ENCODE measurements at places on chromosomes 2 and 18. TPM values are rescaled to one million over a fixed set of nuclear protein-coding genes. Genes with fewer than 3 reads are reported as not detected.

Gene ZAP70
- total RNA-seq, result 3.4 TPM

Gene CPSF3
- 13.1 TPM for total RNA-seq

Gene CLIP4
- 31.3 TPM for total RNA-seq

Gene MAP3K19
- total RNA-seq, result not detected

Gene MEP1B
- total RNA-seq, result not detected

Gene SCN9A
- 4.5 TPM for total RNA-seq

Gene KCNK3
- 19.6 TPM for total RNA-seq

Gene HOXD10
- not detected for total RNA-seq

Gene MC5R
- not detected for total RNA-seq

Gene PARD3B
- total RNA-seq, result 25.7 TPM

Gene MARCHF4
- total RNA-seq, result 0.14 TPM

DNA sequence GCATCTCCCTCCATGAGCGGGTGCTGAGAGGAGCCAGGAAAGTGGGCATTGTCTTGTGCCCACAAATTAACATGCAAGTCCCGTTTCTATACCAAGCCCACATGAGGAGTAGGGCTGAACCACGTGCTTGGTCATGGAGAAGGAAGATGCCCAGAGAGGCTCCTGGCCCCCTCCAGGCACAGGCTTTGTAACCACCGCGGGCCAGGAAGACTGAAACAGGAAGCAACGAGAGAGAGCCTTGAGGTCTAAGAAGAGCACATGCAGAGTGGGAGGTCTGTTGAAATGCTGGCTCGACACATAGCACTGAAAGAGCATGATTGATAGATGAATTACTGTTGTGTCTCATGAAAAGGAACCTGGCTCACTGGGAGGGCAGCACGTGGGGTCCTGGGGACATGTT lies 36.3 kb downstream of the VWA3B start:
- no peaks in the 10 kb centered on the region for H3K36me3 ChIP-seq
- no peaks in the 10 kb centered on the region for H3K27me3 ChIP-seq
- H3K27ac ChIP-seq, result no peak overlapping the region

DNA sequence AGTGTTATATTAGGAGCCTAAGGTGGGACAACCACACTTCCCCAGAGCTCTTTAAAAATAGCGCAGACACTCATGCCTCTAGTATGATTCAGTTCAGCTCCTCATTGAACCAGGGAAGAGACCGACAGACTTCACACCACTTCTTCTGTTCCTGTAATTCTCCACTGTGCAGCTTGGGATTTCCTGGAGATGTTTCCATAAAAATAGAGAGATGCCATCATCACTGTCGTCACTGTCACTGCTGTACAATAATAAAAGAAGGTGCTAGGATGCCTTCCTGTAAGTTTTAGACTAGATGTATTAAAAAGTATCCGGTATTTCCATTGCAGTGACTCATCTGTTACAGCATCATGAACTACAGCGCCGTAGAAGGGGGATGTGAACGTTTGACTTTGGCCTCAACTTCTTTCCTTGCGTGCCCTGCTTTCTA lies 110.9 kb downstream of the FAM210A start:
- peaks cover 44% of the 10 kb centered on the region for H3K4me1 ChIP-seq
- no peak overlapping the region for H3K27ac ChIP-seq
- no peak for DNase-seq
- H3K4me3 ChIP-seq, result no peak overlapping the region
- no peaks in the 10 kb centered on the region for H3K27me3 ChIP-seq
- no peaks in the 10 kb centered on the region for H3K36me3 ChIP-seq

DNA sequence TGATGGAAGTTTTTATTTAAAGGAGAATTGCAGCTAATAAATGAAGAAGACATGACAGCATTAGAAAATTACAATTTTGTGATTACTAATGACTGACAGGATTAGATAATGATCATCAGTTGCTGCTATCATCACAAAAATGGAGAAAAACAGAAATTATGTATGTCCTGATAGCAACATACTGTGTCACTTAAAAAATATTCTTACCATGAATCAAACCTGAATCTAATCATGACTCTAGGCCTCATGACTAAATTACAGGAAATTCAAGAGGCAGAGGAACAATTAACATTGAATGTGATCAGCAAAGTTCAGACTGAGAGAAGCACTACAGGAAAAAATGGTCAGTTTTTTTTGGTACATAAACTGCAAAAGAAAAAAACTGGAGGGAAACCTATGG lies 147.8 kb downstream of the PMAIP1 start:
- H3K27me3 ChIP-seq, result no peaks in the 10 kb centered on the region
- DNase-seq, result no peak
- H3K27ac ChIP-seq, result no peak overlapping the region

GRCh38 chr2:2849464-2850217 lies 518.6 kb upstream of the MYT1L start:
- H3K4me1 ChIP-seq, result no peaks in the 10 kb centered on the region
- no peak overlapping the region for H3K27ac ChIP-seq
- no peaks in the 10 kb centered on the region for H3K27me3 ChIP-seq
- no peak overlapping the region for H3K4me3 ChIP-seq
- no peaks in the 10 kb centered on the region for H3K36me3 ChIP-seq
- no peak for DNase-seq

DNA sequence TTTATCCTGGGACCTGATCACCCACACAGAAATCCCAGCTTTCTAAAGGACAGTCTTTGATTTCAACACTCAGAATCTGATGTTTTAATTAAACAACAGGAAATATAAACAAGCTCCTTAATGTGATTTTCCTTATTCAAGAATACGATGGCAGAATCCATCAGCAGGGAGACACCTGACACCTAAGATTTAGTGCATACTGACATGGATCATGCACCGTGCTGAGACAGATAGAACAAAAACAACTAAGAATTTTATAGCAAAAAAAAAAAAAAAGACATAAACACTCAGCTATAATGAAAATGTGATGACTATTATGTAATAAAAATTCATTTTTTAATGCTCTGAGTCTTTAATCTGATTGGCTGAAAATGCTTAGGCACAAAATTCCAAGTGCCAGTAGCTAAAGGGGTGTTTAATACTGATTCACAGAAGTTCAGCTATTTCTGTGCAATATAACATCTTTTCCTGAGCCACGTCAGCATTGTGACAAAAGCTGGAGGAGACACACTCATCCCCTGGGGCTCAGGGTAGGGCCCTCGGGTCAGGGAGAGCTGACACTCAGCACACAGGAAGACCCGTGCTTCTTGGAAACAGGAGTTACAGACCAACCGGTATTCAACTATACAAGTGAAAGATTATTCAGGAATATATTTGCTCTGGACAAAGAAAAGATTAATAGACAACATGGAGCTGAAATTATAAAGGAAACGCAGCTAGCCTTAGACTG lies 247.4 kb downstream of the FBXO15 start:
- no peak overlapping the region for H3K4me3 ChIP-seq
- H3K4me1 ChIP-seq, result no peaks in the 10 kb centered on the region
- H3K27ac ChIP-seq, result no peak overlapping the region
- H3K27me3 ChIP-seq, result no peaks in the 10 kb centered on the region

- no peaks in the 10 kb centered on the region for H3K27me3 ChIP-seq
- H3K4me3 ChIP-seq, result no peak overlapping the region
- H3K4me1 ChIP-seq, result no peaks in the 10 kb centered on the region
- no peaks in the 10 kb centered on the region for H3K36me3 ChIP-seq
These were observed 109.0 kb downstream of the CERS6 start for GRCh38 chr2:168565112-168565511.

DNA sequence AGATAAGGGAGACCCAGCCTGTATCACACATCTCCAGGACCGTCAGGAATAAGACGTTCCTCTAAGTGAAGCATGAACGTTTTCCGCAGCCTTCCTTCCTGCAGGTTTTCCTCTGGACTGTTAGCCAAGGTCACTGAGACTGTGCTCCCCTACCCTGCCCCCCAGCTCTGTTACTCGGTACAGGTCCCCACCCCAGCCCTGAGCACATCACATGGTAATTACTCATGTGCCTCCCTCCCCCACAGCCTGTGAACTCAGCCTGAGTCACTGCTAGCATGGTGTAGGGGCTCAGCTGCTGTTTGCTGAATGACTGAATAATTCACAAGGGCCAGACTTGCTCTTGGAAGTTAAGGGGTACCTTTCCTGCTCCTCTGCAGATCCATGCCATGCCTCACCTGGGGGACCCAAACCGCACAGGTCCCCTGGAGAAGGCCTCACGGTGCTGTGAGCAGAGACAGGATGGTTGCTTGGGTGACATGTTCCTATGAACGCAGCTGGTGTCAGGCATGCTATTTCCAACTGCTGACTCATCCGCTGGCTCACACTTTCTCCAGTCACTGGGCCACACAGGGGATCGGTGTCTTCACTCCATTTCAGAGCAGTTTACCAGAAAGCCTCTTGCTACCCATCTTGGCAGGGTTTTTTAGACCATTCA lies 88.2 kb downstream of the PLB1 start:
- peak overlapping the region; percentile 72 for H3K27ac ChIP-seq
- peak; percentile 80 for DNase-seq
- no peaks in the 10 kb centered on the region for H3K36me3 ChIP-seq
- peak overlapping the region; percentile 22 for H3K4me3 ChIP-seq

DNA sequence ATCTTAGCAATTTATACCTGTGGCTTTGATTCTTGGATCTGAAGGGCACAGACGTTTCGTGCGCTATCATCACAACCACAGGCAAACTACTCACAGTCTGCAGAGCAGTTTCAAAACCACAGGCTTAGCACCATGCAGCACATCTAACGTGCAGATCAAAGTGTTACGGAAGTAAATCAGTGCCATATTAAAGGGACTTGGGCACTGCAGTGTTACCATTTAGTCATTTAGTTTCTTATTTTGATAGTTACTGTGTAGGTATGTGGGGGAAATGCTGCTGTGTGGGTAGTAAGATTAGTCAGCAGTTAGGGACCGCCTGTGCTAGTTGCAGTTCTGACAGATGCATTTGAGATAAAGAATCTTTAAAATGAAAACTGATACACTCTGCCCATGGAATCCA lies 384.0 kb downstream of the NBAS start:
- H3K4me1 ChIP-seq, result no peaks in the 10 kb centered on the region
- no peaks in the 10 kb centered on the region for H3K27me3 ChIP-seq
- H3K27ac ChIP-seq, result no peak overlapping the region
- DNase-seq, result no peak
- no peaks in the 10 kb centered on the region for H3K36me3 ChIP-seq

DNA sequence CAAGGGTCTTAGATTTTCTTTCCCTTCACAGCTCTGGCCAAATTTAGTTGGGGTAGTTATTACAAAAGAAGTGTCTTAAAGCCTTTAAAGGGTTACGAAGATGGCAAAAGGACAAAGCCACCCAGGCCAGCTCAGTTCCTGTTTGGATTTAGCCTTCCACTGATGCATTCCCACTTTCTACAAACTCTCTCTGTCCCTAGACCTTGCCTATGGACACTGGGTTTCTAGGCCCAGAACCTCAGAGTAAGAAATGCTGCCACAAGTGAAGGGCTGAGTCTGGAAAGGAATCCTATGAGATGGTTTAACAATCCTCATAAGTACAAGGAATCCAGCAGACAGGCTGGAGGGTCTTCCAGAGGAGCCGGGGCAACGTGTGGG lies 13.4 kb downstream of the NFE2L2 start:
- no peaks in the 10 kb centered on the region for H3K27me3 ChIP-seq
- H3K36me3 ChIP-seq, result no peaks in the 10 kb centered on the region
- DNase-seq, result no peak
- peaks cover 84% of the 10 kb centered on the region for H3K4me1 ChIP-seq
- H3K27ac ChIP-seq, result peak overlapping the region; percentile 42
- peak overlapping the region; percentile 18 for H3K4me3 ChIP-seq

GRCh38 chr2:65402780-65403528 lies 29.4 kb downstream of the SPRED2 start:
- H3K4me3 ChIP-seq, result no peak overlapping the region
- no peaks in the 10 kb centered on the region for H3K27me3 ChIP-seq
- no peak overlapping the region for H3K27ac ChIP-seq
- peaks cover 4% of the 10 kb centered on the region for H3K4me1 ChIP-seq
- no peak for DNase-seq
- no peaks in the 10 kb centered on the region for H3K36me3 ChIP-seq

- DNase-seq, result no peak
- H3K4me1 ChIP-seq, result no peaks in the 10 kb centered on the region
- no peaks in the 10 kb centered on the region for H3K27me3 ChIP-seq
- H3K4me3 ChIP-seq, result no peak overlapping the region
- no peaks in the 10 kb centered on the region for H3K36me3 ChIP-seq
- H3K27ac ChIP-seq, result no peak overlapping the region
These were observed 19.2 kb upstream of the TMEM177 start for GRCh38 chr2:119659601-119660342.

- H3K36me3 ChIP-seq, result no peaks in the 10 kb centered on the region
- H3K27ac ChIP-seq, result no peak overlapping the region
- H3K27me3 ChIP-seq, result no peaks in the 10 kb centered on the region
- H3K4me1 ChIP-seq, result peaks cover 4% of the 10 kb centered on the region
- no peak for DNase-seq
These were observed 292.6 kb upstream of the TCF4 start for GRCh38 chr18:55880617-55881016.

GRCh38 chr2:25567406-25567805 lies 106.0 kb downstream of the DTNB start:
- H3K27ac ChIP-seq, result no peak overlapping the region
- H3K36me3 ChIP-seq, result no peaks in the 10 kb centered on the region
- no peaks in the 10 kb centered on the region for H3K4me1 ChIP-seq
- DNase-seq, result no peak

DNA sequence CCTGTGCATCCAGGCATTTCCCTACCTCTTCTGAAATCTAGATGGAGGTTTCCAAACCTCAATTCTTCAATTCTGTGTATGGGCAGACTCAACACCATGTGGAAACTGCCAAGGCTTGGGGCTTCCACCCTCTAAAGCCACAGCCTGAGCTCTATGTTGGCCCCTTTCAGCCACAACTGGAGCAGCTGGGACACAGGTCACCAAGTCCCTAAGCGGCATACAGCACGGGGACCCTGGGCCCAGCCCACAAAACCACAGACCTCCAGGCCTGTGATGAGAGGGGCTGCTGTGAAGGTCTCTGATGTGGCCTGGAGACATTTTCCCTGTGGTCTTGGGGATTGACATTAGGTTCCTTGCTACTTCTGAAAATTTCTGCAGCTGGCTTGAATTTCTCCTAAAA lies 255.4 kb downstream of the TDRD15 start:
- DNase-seq, result no peak
- no peak overlapping the region for H3K4me3 ChIP-seq
- H3K27ac ChIP-seq, result no peak overlapping the region
- no peaks in the 10 kb centered on the region for H3K27me3 ChIP-seq

DNA sequence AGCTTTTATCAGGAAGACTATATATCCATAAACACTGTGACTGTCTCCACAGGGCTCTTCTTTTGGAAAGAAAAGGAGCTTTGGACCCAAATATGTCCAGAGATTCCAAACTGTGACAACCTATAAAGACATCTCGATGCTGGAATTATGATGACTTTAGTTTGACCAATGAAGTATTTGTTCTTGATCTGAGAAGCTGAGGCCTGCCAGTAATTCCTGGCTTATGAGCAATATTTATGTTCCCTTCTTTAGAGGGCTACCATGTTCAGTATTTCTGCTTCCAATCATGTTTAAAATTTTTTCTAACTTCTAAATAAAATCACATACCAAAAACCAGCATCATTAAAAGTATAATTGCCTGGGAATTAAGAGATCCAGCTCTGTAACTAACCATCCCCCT lies 41.1 kb downstream of the FEZ2 start:
- no peaks in the 10 kb centered on the region for H3K27me3 ChIP-seq
- H3K4me3 ChIP-seq, result no peak overlapping the region
- DNase-seq, result no peak
- peak overlapping the region; percentile 40 for H3K27ac ChIP-seq
- peaks cover 31% of the 10 kb centered on the region for H3K4me1 ChIP-seq
- H3K36me3 ChIP-seq, result no peaks in the 10 kb centered on the region

- no peaks in the 10 kb centered on the region for H3K36me3 ChIP-seq
- no peaks in the 10 kb centered on the region for H3K4me1 ChIP-seq
- H3K27ac ChIP-seq, result no peak overlapping the region
- H3K27me3 ChIP-seq, result no peaks in the 10 kb centered on the region
These were observed 21.2 kb upstream of the ACVR1 start for GRCh38 chr2:157897106-157897971.
